Bronchial epithelial cell (primary cell): ENCODE measurements at places on chromosomes 11 and 22. TPM values are rescaled to one million over a fixed set of nuclear protein-coding genes. Genes with fewer than 3 reads are reported as not detected.

ZNF280B gene
- 0.26 TPM in 2 replicates for total RNA-seq

KCNJ1 gene
- under 0.01 TPM in 1 of 2 replicates, not detected in the other for total RNA-seq

RTCB gene
- 107 and 165 TPM in 2 replicates for total RNA-seq

DNA sequence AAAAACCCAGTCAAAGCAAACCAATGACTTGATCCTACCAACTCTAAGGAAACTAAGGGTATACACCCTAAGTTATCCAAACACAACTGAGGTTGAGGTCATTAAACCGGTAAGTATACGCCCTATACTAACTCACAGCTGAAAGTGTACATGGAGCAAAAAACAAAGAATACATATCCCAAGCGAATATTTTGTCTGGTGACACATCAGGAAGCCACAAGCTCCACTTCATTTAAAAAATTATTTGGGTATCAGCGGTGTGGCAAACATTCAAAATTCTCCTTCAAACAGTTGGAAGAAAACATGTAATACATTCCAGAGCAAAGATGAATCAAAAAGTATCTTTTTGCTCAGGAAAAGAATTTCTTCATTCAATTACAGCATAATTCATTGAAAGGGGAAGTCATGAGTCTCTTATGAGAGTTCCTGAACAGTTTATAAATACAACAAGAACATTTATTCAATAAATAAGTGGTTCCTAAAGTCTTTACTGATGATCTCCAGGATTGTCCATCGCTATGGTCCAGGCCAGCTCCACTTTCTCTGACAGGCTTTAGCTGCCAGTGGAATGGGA, 4.5 kb upstream of the JAML start:
- no peak for DNase-seq

GRCh38 chr22:42711281-42711731, 9.4 kb downstream of the A4GALT start:
- no peak for DNase-seq

DNA sequence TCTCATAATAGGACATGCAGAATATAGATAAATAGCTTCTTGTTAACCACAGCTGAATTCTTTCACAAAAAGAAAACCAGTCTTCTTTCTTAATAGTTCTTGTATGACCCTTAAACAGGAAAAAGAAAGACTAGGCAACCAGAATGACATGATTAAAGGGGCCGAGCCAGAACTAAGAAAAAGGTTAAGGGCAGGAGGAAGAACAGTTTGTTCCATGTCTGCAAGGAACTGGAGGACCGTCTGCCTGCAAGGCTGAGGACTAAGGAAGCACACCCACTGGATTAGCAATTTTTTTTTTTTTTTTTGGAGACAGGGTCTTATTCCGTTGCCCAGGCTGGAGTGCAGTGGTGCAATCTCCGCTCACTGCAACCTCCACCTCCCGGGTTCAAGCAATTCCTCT, 26.0 kb upstream of the TMPRSS5 start:
- DNase-seq: no peak

DNA sequence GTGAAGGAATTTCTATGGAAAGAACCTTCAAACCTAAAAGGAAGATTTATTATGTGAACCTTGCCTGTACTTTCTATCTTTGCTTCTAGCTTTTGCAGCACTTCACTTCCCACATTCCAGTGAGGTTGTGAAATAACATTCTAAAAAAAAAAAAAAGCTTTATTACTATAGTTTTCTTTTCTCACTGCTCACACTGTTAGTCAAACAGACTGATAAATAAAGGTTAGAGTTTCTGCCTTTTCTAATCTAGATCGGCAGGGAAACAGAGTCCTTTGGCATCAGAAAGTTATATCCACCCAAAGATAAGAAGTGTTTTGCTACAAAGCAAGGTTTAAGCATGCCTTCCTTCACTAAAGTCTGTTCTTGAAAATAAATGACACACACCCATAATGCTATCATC, 2.8 kb downstream of the AAMDC start:
- peak; percentile 3 for DNase-seq
